ENCODE measurements at places on chromosomes 5 and 9.

- DNase-seq = no peak
Observed at GRCh38 chr9:82091100-82091499, 102.5 kb downstream of the SPATA31D1 start.

DNA sequence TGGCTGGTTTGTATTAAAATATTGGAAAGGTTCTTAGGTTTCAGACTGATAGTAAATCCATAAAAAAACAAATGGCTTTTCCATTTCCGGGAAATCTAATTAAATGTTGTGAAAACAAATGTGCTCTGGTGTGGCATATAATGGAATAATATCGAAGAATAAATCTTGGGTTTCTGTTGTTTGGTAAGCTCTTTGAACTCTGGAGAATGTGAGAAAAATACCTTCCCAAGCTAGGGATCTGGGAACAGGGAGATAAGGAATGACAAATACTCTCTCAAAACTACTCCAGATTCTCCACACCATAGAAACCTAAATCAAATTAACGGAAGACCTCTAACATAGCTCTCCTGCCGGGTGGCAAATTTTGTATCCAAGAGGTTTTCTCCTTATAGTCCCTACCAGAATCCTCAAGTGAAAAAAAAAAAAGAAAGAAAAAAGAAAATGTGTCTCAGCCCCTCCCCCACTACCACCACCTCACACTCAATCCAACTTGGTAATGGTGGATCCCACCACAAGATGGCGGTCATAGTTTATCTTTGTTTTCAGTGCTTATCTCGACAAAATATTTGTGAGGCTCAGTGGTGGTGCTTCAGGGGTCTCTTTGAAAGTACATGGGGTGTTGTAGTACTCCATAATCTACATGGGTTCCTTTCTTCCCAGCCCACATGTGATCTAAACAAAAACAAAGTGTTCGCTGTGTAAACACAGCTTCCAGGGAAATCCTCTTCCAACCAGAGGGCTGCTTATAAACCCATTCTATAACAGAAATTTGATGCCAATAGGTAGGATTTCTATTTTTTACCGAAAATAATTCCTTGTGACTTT is 54.5 kb upstream of the FST start:
- DNase-seq = no peak

DNA sequence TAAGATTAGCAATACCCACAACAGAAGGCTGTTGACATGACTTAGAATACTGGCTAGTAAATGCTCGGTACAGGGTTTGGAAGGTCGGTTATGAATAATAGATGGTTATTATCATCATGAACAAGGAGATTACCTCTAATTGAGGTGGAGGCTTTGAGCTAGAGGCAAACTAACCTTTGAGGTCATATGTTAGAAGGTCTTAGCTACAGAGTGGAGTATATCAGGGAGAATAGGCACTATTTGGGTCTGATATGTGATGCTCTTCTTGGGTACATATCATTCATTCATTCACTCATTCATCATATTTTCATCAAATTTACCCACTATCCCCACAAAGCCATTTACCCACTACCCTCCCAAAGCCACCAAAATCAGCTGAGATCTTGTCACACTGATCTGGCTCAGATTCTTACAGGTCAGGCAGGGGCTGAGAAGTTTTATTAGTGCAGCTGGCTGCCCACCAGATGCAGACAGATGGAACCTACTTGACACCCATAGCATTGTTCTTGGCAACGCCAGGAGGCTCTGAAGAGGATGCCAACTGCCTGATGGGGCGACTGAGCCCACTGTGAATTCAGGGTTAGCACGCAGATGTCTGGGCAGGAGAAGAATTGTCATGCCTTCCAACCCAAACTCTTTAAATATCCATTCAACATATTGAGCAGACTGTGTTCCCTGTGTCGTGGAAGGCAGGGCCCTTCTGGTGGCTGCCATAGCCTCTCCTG is 90.2 kb upstream of the SH3PXD2B start:
- DNase-seq = no peak

- no peak for DNase-seq
Observed at GRCh38 chr9:117013440-117013995, 326.4 kb downstream of the TRIM32 start.

- DNase-seq = no peak
Observed at GRCh38 chr5:173733425-173733824, 117.0 kb upstream of the BOD1 start.

DNA sequence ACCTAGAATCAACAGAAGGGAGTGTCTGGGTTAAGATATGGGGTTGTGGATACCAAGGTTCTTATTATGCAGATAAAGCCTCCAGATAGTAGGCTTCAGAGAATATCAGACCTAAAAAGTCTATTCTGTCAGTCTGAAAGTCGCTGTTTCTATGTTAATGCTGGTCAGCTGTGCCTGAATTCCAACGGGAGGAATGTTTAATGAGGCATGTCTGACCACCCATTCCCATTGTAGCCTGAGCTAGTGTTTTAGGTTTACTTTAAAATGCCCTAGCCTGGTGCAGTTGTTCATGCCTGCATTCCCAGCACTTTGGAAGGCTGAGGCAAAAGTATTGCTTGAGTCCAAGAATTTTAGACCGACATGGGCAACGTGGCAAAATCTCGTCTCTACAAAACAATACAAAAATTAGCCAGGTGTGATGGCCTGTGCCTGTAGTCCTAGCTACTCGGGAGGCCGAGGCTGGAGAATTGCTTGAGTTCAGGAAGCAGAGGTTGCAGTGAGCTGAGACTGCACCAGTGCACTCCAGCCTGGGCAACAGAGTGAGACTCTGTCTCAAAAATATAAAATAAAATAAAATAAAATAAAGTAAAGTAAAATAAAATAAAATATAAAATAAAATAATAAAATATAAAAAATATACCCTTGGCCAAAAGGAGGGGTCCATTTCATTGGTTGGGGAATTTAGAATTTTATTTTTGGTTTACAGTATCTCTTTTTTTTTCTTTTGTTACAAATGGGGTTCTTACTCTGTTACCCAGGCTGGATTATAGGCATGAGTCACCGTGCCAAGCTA is 7.8 kb upstream of the SOX30 start:
- no peak for DNase-seq

DNA sequence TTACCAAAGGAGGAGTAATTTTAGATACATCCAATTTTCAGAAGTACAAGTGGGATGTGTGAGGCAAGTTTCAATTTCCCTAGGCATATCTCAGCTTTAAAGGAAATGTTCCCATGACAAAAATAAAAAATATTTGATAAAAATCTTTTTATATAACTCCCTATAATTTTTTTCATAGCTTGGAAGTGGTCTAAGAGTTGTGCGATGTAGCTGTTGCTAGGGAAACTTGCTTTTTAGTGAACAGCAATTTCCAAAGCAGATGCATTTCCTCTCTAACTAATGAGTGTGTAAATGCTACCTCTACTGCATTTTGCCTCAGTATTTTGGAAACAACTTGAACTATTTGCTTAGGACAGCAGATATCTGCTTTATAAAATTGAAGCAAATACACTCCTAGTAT is 39.6 kb downstream of the MACIR start:
- DNase-seq = no peak

GRCh38 chr5:151675611-151676313 is 11.0 kb downstream of the SPARC start:
- DNase-seq = no peak

DNA sequence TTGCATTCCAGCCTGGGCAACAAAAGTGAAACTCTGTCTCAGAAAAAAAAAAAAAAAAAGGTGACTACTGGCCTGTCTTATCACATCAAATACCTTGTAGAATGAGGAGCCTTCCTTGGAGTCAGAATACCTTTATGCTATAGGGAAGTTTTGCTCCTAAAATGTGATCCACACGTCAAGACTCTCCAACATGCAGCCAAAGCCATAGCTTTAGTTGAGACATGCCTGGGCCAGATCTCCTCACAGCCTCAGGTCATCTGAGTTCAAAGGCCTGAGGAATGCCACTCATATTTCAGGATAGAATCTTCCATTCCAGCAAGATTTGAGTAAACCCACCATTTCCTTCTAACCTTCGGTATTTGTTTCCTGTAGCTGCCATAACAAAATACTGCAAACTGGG is 13.7 kb upstream of the SOWAHA start:
- no peak for DNase-seq

DNA sequence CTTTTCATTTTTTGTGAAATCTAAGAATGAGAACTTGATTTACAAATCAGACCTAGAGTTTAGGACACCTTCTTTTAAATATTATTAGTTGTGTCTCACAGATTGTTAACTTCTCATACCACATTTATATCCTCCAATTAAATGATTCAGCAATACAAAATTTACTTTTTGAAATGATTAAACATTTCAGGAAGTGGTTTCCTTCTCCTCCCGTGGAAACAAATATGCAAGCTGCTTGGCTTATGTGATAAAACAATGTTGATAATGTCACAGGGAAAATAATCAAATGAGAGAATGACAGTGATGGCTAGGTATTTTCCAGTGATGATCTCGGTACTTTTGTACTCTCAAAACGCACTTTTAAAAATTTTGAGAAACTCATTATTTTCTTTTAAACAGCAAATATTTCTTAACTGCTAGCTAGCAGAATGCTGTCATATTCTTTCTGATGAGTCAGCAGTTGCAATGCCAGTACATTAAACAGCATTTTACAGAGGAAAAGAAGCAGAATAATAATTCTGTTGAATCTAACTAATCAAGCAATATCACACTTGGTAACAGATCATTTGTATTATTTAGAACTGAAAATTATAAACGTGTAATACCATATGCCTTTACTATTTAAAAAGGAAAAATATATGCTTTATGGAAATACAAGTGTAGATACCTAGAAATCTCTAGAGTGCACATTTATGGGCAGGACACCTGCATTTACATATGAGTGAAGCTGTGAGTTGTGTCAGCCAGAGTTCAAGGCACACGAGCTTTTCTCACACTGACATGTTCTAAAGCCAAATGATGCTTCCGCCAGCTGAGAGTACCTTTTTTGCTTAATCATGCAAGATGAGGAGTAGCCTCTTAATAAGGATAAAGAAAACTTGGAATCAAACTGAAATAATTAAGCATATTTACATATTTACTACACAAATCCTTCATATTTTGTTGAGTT is 53.6 kb upstream of the CDH18 start:
- no peak for DNase-seq

GRCh38 chr9:6955251-6955921 is 197.6 kb downstream of the KDM4C start:
- no peak for DNase-seq

- DNase-seq = no peak
Observed at GRCh38 chr5:9713356-9713755, 83.2 kb upstream of the TAS2R1 start.

DNA sequence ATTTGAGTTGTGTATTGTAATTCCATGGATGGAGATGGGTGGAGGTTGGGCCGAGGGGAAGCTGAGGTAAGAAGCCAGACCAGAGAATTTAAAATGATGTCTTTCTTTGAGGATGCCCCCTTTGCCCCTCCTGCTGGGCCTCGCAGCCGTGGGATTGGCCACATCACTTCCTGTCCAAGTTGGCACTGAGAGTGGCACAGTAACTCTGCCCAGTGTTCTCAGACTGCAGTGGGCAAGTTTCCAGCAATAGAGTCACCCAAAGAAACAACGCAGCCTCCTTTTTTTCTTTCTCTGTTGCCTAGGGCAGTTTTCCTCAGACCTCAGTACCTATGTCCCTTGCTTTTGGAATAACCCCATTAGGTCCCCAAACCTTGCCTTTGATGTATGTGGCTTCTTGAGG is 306.6 kb upstream of the DMRT1 start:
- no peak for DNase-seq

- no peak for DNase-seq
Observed at GRCh38 chr9:130756455-130757152, 63.0 kb downstream of the EXOSC2 start.

GRCh38 chr5:130978475-130978874 is 186.6 kb downstream of the HINT1 start:
- DNase-seq = no peak

- no peak for DNase-seq
Observed at GRCh38 chr9:26247861-26248260, 569.6 kb upstream of the TUSC1 start.

- DNase-seq = no peak
Observed at GRCh38 chr9:137017071-137017470, 11.0 kb downstream of the ABCA2 start.

DNA sequence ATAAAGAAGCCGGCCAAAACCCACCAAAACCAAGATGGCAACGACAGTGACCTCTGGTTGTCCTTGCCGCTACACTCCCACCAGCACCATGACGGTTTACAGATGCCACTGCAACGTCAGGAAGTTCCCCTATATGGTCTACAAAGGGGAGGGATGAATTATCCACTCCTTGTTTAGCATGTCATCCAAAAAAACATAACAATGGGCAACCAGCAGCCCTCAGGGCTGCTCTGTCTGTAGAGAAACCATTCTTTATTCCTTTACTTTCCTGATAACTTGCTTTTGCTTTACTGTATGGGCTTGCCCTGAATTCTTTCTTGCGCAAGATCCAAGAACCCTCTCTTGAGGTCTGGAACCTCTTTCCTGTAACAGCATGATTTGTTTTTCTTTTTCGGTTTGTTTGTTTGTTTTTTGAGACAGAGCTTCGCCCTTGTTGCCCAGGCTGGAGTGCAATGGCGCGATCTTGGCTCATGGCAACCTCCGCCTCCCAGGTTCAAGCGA is 2.0 kb upstream of the UAP1L1 start:
- DNase-seq = no peak

GRCh38 chr9:99726758-99727157 is 94.9 kb upstream of the NR4A3 start:
- no peak for DNase-seq

DNA sequence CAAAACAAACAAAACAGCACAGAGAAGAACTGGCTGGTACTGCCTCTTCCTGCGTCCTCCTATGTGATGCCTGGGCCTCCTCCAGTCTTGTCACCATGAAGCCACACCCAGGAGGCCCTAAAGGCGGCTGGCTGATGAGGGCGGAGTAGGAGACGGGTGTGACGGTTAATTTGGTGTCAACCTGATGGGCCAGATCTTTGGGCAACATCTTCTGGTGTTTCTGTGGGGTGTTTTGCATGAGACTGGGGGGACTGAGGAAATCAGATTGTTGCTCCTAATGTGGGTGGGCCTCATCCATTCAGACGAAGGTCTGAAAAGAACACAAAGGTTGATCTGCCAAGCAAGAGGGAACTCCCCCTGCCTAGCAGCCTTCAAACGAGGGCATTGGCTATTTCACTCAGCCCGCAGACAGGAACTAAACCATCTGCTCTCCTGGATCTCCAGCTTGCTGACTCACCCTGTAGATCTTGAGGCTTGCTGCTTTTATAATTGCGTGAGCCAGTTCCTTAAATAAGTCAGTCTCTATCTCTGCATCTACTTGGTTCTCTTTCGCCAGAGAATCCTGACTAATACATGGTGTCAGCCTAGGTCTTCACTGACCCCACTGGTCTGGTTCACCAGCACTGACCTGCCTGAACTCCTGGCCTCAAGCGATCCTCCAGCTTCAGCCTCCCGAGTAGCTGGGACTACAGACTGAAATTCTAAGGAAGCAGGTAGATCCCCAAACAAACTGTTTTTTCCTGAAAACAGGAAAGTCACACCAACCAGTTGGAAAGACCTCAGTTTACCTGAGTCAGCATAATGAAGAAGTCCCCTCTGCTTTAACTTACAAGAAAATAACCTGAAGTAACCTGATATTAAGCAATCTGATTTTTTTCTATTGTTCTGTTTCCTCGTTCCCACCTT is 12.8 kb upstream of the ZFP62 start:
- DNase-seq = no peak

- DNase-seq = no peak
Observed at GRCh38 chr5:111255169-111255568, 31.0 kb downstream of the CAMK4 start.
